ENCODE measurements at places on chromosomes 1 and 21.

GRCh38 chr1:164772635-164773034, 213.7 kb downstream of the PBX1 start:
- DNase-seq, result no peak

DNA sequence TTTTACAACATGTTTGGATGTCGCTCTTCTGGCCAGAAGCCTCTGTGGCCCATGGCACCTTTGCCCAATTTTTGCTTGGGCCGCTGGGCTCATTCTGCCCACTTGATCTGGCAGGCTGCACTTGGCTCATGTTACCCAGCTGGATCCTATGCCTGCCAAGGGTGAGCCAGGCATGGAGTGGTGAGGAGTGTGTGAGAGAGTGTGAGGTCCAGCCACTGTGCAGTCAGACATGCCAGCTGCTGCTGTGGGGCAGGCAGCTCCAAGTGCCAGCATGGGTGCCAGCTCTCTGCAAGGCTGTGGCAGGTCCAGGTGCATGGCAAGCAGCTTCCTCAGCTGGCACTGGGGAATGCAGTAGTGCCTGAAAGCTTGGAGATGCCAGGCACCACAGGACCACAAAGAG, 71.0 kb downstream of the EBNA1BP2 start:
- DNase-seq, result no peak

- DNase-seq, result peak; percentile 72
These were observed 138.9 kb downstream of the ACTL8 start for GRCh38 chr1:17893891-17894631.

GRCh38 chr1:109716121-109716520, 4.1 kb downstream of the GSTM5 start:
- DNase-seq, result peak; percentile 10

GRCh38 chr1:26998429-26999300, 5.2 kb downstream of the TRNP1 start:
- no peak for DNase-seq

All from lower leg skin (tissue), 4 donors.